CD8-positive, alpha-beta memory T cell (primary cell): ENCODE measurements at places on chromosomes 11 and 22. TPM values are rescaled to one million over a fixed set of nuclear protein-coding genes. Genes with fewer than 3 reads are reported as not detected.

IFITM1 gene
- total RNA-seq = 75.9 TPM

CBLIF gene
- not detected for total RNA-seq

OR8G1 gene
- total RNA-seq = not detected

KDM4D gene
- 1.8 TPM for total RNA-seq

MS4A4A gene
- 0.20 TPM for total RNA-seq

DNA sequence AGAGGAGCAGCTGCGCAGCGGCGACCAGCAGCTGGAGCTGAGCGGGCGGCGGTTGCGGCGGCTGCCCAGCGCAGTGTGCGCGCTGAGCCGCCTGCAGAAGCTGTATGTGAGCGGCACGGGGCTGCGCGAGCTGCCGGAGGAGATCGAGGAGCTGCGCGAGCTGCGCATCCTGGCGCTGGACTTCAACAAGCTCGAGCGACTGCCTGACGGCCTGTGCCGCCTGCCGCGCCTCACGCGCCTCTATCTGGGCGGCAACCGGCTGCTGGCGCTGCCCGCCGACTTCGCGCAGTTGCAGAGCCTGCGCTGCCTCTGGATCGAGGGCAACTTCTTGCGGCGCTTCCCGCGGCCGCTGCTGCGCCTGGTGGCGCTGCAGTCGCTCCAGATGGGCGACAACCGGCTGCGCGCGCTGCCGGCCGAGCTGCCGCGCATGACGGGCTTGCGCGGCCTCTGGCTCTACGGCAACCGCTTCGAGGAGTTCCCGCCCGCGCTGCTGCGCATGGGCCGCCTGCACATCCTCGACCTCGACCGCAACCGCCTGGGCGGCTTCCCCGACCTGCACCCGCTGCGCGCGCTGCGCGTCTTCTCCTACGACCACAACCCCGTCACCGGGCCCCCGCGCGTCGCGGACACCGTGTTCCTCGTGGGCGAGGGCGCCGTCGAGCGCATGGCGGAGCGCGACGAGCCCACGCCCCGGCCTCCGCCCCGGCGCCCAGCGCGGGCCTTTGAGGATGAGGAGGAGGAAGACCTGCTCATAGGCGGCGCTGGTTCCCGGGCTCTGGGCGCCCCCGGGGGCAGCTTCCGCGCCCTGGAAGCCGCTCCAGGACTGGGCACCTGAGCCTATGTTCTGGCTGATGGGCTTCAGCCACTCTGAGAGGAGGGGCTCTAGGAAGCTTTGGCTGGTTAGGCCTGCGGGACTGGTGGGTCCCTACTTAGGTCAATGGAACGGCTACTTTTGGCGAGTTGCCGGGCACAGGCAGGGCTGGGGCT is 787 bp downstream of the LRRC10B start:
- H3K4me3 ChIP-seq = no peak overlapping the region
- peaks cover 6% of the 10 kb centered on the region for H3K4me1 ChIP-seq
- peaks cover 35% of the 10 kb centered on the region for H3K27me3 ChIP-seq
- DNase-seq = peak; percentile 5
- H3K36me3 ChIP-seq = no peaks in the 10 kb centered on the region
- H3K27ac ChIP-seq = no peak overlapping the region

DNA sequence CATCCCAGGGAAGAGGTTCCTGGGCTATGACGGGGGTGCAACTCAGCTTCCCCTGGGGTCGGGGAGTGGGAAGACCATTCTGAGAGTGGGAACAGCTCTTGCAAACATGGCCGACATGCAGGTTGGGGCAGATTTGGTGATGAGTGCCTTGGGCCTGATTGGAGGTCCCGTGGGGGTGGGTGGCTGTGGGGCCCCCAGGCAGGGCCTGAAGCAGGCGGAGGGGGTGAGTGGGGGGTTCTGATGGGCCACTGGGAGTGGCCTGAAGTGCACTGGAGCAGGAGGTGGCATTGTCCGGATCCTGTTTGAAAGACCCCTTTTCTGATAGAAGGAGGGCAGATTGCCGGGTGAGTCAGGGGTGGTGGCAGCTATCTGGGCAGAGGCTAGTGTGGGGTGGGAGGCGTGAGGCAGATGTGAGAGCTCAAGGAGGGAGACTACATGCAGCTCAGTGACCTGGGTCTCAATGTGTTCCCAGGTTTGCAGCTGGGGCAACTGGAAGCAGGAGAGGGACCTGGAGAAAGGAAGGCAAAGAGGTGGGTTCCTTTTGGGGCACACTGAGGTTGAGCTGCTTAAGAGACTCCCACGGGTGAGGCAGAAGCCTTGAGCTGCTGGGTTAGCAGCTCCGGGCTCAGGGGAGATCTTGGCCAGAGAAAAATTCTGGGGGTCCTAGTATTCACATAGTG is 15.1 kb downstream of the MYEOV start:
- DNase-seq = no peak
- H3K27me3 ChIP-seq = no peaks in the 10 kb centered on the region
- no peak overlapping the region for H3K4me3 ChIP-seq
- peaks cover 29% of the 10 kb centered on the region for H3K4me1 ChIP-seq
- no peaks in the 10 kb centered on the region for H3K36me3 ChIP-seq

DNA sequence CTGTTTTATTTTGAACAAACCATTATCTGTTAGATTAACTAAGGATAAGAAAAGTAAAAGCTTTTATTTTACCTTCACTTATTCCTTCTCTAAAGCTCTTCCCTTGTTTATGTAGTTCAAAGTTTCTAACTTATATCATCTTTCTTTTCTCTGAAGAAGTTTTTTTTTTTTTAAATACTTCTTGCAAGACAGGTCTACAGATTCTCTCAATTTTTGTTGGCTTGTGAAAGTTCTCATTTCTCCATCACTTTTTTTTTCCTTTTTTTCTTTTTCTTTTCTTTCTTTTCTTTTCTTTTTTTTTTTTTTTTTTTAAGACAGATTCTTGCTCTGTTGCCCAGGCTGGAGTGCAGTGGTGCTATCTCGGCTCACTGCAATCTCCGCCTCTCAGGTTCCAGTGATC is 4.7 kb upstream of the TREH start:
- no peak overlapping the region for H3K27ac ChIP-seq
- no peaks in the 10 kb centered on the region for H3K36me3 ChIP-seq
- H3K4me1 ChIP-seq = no peaks in the 10 kb centered on the region
- H3K4me3 ChIP-seq = no peak overlapping the region

- no peak for DNase-seq
- no peaks in the 10 kb centered on the region for H3K4me1 ChIP-seq
- no peak overlapping the region for H3K4me3 ChIP-seq
- peaks cover 26% of the 10 kb centered on the region for H3K36me3 ChIP-seq
Observed at GRCh38 chr11:3753110-3753509, 44.2 kb downstream of the NUP98 start.

DNA sequence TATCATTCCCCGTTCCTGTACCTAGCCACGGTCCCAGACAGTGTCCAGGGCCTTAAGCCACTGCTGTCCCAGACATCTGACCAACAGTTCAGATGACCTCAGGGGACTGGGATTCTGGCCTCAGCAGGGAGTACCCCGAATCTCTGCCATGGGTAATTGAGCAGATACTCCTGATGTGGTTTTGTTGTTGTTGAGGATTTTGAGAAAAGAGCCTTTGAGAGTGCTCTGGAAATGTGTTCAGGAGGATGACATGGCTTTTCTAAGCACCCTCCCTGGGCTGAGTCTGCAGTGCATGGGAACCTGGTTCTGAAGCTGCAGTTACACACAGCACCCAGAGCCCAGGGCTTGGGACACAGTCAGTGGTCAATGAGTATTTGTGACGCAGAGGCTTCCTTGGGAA is 30.4 kb downstream of the ADAMTS15 start:
- H3K4me1 ChIP-seq = no peaks in the 10 kb centered on the region
- H3K27ac ChIP-seq = no peak overlapping the region
- H3K36me3 ChIP-seq = no peaks in the 10 kb centered on the region
- no peak overlapping the region for H3K4me3 ChIP-seq

GRCh38 chr22:43823911-43824665 is 12.0 kb upstream of the EFCAB6 start:
- H3K36me3 ChIP-seq = no peaks in the 10 kb centered on the region
- H3K27me3 ChIP-seq = no peaks in the 10 kb centered on the region
- no peaks in the 10 kb centered on the region for H3K4me1 ChIP-seq
- no peak overlapping the region for H3K27ac ChIP-seq
- no peak overlapping the region for H3K4me3 ChIP-seq
- no peak for DNase-seq

GRCh38 chr22:43831561-43832392 is 19.7 kb upstream of the EFCAB6 start:
- DNase-seq = no peak
- no peak overlapping the region for H3K4me3 ChIP-seq
- no peaks in the 10 kb centered on the region for H3K27me3 ChIP-seq
- H3K27ac ChIP-seq = no peak overlapping the region

DNA sequence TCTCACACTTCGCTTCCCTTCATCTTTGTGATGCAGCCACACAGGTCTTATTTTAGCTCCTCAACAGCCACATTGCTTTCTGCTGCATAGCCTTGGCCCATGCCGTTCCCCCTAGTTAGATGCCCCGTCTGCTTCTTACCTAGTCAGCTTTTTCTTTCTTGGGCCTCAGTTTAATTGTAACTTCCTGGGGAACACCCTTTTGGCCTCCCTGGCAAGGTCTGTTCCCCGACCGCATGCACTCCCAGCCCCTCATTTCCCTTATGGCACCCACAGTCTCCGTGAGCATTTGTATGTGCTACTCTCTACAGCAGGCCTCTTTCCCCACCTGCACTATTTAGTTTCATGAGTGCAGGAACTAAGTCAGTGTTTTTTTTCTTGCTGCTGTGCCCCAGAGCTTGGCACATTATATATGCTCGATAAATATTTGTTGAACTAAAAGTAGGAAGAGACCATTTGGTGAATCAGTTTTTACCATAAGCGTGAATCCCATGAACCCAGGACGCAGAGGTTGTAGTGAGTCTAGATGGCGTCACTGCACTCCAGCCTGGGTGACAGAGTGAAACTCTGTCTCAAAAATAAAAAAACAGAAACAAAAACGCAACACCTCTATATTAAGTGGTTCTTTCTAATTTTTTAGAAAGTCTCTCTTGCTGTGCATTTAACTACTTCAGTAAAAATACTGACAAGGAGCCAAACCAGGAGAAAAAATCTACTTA is 38.5 kb downstream of the TNRC6B start:
- no peaks in the 10 kb centered on the region for H3K27me3 ChIP-seq
- peak overlapping the region; percentile 1 for H3K4me3 ChIP-seq
- H3K27ac ChIP-seq = no peak overlapping the region

GRCh38 chr11:22084056-22084455 is 108.8 kb upstream of the ANO5 start:
- no peak for DNase-seq
- H3K27me3 ChIP-seq = no peaks in the 10 kb centered on the region
- H3K36me3 ChIP-seq = no peaks in the 10 kb centered on the region
- H3K4me3 ChIP-seq = no peak overlapping the region
- no peak overlapping the region for H3K27ac ChIP-seq
- no peaks in the 10 kb centered on the region for H3K4me1 ChIP-seq

GRCh38 chr11:70002433-70002832 is 75.7 kb upstream of the ANO1 start:
- no peak for DNase-seq
- no peak overlapping the region for H3K4me3 ChIP-seq
- H3K36me3 ChIP-seq = no peaks in the 10 kb centered on the region
- H3K27ac ChIP-seq = no peak overlapping the region
- no peaks in the 10 kb centered on the region for H3K4me1 ChIP-seq

DNA sequence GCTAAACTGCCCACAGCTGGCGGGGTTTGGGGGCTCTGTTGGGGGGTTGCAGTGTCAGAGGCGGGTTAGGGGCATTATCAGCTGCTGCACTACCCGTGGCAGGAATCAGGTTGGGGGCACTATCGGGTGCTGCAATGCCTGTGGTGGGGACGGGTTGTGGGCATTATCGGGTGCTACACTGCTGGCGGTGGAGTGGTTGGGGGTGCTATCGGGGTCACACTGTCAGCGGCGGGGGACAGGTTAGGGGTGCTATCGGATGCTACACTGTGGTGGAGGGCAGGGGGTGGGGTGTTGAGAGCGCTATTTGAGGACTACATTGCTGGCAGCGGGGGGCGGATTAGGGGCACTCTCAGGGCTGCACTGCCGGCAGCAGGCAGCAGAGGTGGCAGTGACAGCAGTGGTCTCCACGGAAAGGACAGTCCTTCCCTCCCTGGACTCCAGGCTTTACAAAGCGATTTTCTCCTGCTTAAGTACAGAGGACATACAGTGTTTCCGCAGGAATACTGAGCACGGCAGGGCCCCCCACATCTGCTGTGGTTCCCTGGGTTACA is 119.5 kb upstream of the VPREB1 start:
- no peak overlapping the region for H3K4me3 ChIP-seq
- no peaks in the 10 kb centered on the region for H3K27me3 ChIP-seq
- H3K36me3 ChIP-seq = no peaks in the 10 kb centered on the region
- H3K4me1 ChIP-seq = no peaks in the 10 kb centered on the region

DNA sequence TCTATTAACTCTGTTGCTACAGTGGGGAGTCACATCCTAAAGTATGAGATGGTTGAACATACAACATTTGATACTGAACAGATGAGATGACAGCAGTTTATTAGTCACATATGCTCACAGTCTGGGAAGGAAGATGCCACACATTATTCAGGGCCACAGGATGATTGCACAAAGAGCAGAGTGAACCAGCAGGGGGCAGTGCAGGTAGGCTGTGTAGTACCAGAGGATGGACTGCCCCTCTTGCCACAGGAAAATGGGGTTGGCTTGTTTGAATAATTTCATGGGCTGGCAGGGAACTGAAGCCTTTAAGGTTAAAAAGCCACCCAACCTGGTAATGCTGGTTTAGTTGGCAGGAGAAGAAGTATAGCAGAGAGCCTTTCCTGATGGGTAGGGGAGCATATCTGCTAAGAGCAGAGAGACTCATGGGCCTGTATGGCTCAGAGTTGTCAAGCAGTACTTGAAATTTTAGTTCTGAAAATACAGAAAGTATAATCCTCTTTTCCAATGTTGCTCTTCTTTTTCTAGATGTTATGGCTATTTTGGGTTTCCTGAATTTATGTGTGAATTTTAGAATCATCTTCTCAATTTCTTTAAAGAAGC is 180.4 kb upstream of the B3GAT1 start:
- no peak for DNase-seq
- no peaks in the 10 kb centered on the region for H3K36me3 ChIP-seq
- no peaks in the 10 kb centered on the region for H3K27me3 ChIP-seq
- no peak overlapping the region for H3K4me3 ChIP-seq

DNA sequence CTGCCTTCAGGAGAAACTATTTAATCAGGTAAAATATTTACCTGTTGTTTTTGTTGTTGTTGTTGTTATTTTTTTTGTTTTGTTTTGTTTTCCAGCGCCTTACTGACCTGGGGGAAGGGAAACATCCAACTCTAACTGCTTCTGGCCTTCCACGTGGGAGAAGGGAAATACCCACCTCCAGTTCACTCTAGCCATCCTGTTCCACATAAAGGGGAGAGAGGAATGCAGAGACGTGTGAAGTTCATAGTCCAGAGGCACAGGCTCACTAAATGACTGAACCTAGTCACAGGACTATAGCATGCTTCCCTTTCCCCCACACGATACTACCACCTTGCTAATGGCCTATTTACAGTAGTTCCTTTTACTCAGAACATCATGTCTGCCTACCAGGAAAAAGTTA is 72.4 kb upstream of the VSTM5 start:
- DNase-seq = no peak
- H3K27ac ChIP-seq = no peak overlapping the region
- H3K27me3 ChIP-seq = no peaks in the 10 kb centered on the region
- H3K36me3 ChIP-seq = no peaks in the 10 kb centered on the region

- no peak overlapping the region for H3K4me3 ChIP-seq
- H3K27ac ChIP-seq = no peak overlapping the region
- peaks cover 4% of the 10 kb centered on the region for H3K4me1 ChIP-seq
- no peaks in the 10 kb centered on the region for H3K36me3 ChIP-seq
Observed at GRCh38 chr11:117808784-117809183, 11.8 kb upstream of the DSCAML1 start.

- peaks cover 34% of the 10 kb centered on the region for H3K4me1 ChIP-seq
- no peak overlapping the region for H3K27ac ChIP-seq
- DNase-seq = no peak
- H3K36me3 ChIP-seq = no peaks in the 10 kb centered on the region
Observed at GRCh38 chr11:47979378-47980087, 826 bp upstream of the PTPRJ start.

- no peak overlapping the region for H3K4me3 ChIP-seq
- no peaks in the 10 kb centered on the region for H3K4me1 ChIP-seq
- no peaks in the 10 kb centered on the region for H3K27me3 ChIP-seq
- H3K36me3 ChIP-seq = no peaks in the 10 kb centered on the region
Observed at GRCh38 chr11:44989831-44990566, 39.3 kb upstream of the TP53I11 start.
